ENCODE measurements at places on chromosomes 7 and 10.

GRCh38 chr10:117221156-117221711 is 19.7 kb upstream of the SLC18A2 start:
- DNase-seq, result no peak

GRCh38 chr10:77716458-77717317 is 79.1 kb upstream of the KCNMA1 start:
- no peak for DNase-seq

- DNase-seq, result no peak
These were observed 74.0 kb downstream of the ADCY1 start for GRCh38 chr7:45647967-45648670.

DNA sequence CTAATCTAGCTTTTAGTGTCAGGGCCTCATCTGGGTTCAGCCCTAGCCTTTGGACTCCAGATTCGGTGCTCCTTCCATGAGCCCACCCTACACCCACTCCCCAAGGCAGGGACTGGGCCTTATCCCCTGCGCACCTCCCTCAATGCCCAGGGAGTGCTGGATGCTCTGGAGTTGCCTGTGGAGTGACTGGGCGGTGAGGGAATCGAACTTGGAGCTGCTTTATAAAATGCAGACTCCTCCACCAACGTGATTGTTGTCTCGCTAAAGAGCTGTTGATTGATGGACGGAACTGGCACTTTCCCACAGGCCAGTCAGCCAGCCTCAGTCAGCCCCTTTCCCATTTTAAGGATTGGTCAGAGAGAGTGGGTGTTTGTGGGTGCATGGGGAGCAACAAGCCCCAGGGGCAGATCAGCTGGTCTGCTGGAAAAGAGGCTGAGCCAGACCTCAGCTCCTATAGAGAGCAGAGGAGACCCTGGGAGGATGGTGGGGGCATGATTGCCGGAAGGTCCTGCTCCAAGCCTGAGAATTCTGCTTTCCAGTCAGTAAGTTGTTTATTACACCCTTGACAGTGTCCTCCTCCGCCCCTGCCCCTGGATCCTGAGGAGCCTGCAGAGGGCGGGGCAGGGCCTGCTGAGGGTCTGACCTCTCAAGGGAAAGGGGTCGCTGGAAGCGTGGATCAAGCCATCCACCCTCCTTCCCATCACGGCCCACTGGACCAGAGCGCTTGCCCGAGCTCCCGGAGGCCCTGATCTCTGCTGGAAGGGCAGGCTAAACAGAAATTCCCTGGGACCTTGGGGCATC is 16.7 kb downstream of the UNC5B start:
- no peak for DNase-seq

DNA sequence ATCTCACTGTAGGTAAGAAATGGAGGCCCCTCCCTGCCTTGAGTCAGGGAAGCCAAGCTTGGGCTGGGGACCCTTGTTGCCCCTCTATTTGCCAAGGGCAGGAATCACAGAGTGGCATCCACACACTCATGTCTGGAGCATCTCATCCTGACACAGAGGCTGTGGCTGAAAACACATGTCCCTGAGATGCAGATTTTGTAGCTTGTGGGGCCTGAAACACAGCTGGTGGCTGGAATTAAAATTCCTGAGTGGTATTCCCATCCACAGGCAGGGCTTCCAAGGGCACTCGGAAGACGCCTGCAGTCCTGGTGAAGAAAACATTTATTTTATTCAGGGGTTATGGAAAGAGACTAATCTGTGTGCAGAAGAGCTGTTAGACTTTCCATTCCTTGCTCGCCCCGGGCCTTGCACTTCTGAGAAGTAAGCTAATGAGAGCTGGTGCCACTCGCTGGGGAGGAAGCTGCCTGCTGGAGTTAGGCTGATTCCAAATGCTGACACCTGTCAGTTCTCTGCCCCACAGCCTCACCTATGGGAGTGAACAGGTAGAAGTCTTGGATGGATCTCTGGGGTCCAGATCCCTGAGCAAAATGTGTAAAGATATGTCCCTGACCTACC is 36.0 kb downstream of the C10orf120 start:
- no peak for DNase-seq

GRCh38 chr10:132464256-132465192 is 67.5 kb downstream of the PWWP2B start:
- DNase-seq, result no peak

DNA sequence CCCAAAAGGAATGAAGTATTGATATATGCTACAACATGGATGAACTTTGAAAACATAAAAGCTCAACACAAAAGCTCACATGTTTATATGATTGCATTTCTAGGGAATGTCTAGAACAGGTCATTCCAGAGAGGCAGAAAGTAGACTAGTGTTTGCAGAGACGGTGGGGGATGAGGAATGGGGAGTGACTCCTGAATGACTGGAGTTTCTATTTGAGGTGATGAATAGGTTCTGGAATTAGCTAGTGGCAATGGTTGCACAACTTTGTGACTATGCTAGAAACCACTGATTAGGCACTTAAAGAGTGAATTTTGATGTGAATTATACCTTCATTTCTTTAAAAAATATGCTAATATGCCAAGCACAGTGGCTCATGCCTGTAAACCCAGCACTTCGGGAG is 6.9 kb downstream of the KPNA7 start:
- no peak for DNase-seq
